ENCODE measurements at places on chromosomes 6 and 20.

DNA sequence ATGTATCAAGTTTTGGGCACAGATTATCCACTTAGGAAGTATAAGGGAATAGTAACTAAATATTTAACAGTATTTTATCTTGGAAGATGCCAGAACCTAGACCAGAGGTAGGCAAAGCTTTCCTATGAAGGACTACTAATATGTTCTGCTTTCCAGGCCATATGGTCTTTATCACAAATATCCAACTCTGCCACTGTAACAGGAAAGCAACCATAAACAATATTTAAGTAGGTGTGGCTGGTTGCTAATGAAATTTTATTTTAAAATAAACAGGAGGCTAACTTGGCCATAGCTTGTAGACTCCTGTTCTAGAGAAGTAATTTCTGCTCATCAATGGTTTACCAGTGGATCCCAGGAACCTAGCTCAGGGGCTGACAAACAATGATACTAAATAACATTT lies 39.4 kb downstream of the NOL7 start:
- ATAC-seq, result no peak

DNA sequence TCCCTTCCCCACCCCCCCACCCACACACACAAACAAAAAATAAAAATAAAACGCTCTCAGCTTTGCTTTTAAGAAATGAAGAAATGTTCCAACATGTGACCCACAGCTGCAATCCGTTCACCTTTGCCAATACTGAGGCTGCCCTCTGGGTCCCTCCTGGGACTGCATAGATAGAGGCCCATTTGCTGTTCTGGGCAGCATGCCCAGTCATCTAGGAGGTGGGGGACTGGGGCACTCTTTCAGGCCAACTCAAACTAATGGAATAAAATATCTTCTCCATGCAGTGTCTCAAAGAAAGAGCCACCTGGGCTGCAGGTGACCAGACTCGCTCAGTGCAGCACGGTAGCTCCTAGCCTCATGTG lies 79.9 kb downstream of the SLC22A3 start:
- no peak for ATAC-seq

GRCh38 chr20:14991023-14991422 lies 653.6 kb upstream of the FLRT3 start:
- ATAC-seq, result no peak

DNA sequence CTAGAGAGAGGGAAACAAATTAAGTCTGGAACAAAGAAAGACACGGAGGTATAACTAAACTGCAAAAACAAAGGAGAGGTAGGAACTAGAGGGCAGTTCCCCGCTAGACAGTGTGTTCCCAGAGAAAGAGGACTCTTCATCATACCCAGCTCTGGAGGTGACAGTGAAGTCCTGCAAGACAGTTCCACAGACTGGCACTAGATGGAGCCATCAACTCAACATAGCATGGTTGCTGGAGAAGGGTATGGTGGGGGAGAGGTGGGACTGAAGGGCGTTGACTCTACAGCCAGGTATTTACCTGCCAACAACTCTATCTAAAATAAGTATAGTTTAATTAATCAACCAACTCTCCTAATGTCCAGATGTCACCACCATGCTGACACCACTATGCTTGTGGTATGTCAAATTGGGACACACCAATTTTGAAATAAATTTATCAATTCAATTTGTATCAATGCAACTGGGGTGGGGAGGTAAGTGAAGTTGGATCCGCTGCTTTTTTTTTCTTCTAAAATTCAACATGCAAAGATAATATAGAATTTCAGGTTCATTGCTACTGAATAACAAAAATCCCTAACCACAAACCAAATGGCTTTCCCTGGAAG lies 9.7 kb downstream of the BACH2 start:
- peak; percentile 58 for ATAC-seq

Data from esophagus mucosa (tissue), 1 donor.